ENCODE measurements at places on chromosomes 1 and 21.
A peak's percentile ranks its signal among the peaks of the same experiment; 100 is the strongest.

- DNase-seq: peak; percentile 78
Measured at GRCh38 chr1:228087771-228088251, 5.3 kb downstream of the ARF1 start.

GRCh38 chr1:8866792-8867415 lies 11.6 kb downstream of the ENO1 start:
- no peak for DNase-seq

GRCh38 chr1:112083487-112083886 lies 94.0 kb upstream of the KCND3 start:
- DNase-seq: no peak

- peak; percentile 40 for DNase-seq
Measured at GRCh38 chr1:116020668-116021272, 44.5 kb downstream of the SLC22A15 start.

- DNase-seq: peak; percentile 88
Measured at GRCh38 chr1:211735208-211736170, 60.1 kb upstream of the NEK2 start.

DNA sequence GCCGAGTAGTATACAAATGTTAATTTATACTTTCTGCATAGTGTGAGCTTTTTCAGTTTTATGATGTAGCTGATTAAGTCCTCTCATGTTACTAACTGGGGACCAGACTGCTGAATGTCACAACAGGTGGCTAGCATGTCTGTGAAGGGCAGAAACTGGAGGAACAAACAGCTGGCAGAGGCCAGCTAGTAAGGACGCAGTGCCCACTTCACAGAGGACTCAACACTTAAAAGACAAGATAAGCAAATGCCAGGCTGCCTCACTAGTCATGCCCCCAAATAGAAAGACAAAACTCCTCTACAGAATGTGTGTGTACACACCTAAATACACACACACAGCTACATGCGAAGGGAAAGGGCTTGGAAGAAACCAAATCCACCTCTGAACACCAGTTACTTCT lies 73.8 kb upstream of the ZNF678 start:
- no peak for DNase-seq

- no peak for DNase-seq
Measured at GRCh38 chr1:47810964-47811682, 186.1 kb downstream of the TRABD2B start.

DNA sequence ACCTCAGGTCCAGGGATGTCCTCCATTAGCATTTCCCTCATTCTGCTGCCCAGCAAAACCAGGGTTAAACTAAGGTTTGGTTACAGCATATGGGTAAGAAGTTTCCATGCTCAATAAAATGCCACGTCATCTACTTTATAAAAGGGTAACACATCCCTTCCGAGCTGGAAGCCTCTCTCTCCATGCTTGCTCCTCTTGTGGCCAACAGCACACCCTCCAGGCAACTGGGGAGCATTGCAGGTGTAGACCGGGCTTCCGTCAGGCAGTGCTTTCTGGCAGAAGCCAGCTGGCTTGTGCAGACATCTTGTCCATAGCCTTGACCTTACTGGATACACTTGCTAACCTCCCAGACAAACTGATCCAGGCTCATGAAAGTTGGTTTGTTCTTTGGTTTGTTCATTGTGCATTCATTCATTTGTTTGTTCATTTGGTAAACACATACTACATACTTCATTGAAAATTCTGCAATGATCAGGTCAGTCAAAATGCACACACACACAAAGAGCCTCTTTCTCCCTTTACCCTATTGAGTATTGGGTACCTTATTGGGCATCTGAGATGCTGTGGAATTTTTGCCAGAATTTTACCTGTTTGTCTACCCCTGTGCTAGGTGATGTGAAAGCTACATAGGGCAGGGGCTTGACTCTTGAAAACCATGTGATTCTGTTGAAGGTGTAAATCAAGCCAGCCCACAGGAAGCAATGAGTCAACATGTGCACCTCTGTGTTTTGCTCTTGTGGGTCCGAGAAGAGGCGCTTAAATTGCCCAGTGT lies 422.8 kb downstream of the CAMTA1 start:
- peak; percentile 58 for DNase-seq

DNA sequence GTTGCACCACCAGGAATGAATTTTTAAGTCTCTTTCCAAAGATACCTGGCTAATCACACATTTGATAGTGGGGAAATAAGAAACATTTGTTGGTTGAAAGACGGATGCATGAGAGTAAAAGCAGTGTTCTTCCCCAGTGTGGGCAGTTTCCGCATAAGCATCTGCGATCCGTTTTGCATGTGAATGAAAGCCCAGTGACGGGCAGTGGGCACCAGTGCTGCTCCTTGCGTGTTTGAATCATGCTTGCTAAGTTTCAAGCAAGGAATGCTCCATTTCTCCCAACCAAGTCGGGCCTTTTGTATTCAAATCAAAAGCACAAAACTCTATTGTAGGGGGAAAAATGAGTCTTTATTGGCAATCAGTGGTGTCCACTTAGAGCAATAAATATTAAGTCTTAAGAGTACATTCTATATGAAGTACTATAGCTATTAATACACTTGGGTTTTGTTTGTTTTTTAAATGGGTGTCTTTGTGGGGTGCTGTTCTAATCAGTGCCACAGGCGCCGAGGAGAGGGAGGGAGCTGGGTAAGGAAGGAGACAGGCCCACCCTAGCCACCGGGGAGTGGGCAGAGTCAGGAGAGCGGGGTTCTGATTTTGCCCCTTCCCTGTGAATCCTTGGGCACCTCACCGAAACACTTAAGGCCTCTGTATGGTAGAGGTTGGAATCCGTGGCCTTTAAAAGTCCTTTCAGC lies 750 bp upstream of the PTGFRN start:
- DNase-seq: no peak

DNA sequence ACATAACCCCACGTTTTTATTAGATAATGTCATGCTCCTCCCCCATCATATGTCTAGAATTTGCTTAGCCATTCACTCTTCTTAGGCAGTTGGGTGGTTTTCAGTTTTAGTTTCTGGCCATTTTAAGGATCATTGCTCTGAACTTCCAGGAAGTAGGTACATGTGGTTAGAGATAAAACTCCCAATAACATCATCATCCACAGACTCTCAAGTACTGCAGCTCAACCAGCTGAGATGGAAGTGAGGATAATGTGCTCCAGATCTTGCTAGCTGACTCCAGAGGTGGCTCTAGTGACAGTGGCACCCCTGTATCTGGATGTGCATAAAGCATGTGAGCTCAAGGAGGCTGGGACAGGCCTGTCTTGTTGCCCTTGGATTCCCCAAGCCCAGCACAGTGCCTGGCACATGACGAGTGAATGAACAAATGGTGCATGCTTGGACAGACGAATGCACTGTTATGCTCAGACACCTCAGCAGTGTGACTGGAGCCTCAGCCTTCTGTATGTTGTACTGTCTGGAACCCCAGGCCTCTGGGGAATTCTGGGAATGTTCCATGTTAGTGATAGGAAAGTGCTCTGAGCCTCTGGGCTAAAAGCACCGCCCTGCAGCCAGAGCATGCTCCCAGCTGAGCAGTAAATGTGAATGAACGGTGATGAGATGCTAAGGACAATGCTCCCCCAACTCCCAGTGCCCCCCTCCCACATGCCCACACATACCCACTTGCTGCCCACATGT lies 16.4 kb upstream of the KCNN3 start:
- no peak for DNase-seq

- no peak for DNase-seq
Measured at GRCh38 chr1:212124690-212125582, 89.4 kb downstream of the DTL start.
